Activated CD4-positive, alpha-beta T cell treated with anti-CD3 and anti-CD28 coated beads, Interleukin-2, amount 50 U/mL, for 48 hours (primary cell): ENCODE measurements at places on chromosomes 5 and 9.

- DNase-seq = no peak
Observed at GRCh38 chr9:129145841-129146292, 32.2 kb downstream of the IER5L start.

DNA sequence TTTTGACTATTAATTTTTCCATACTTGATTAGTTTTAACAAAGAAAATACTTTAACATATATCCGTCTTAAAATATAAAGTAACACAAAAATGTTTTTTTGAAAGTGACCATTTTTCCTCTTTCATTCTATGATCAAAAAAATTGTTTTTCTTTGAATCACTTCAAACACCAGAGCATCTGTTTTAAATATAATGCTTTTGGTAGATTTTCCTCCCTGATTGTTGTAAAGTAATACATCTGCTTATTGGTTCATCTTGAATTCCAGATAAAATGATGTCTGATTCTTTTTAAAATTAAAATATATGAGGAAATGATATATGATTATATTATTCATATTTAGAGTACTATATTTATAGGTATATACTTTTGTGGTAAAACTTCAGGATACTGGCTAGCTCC lies 76.2 kb upstream of the LPAR1 start:
- DNase-seq = no peak

DNA sequence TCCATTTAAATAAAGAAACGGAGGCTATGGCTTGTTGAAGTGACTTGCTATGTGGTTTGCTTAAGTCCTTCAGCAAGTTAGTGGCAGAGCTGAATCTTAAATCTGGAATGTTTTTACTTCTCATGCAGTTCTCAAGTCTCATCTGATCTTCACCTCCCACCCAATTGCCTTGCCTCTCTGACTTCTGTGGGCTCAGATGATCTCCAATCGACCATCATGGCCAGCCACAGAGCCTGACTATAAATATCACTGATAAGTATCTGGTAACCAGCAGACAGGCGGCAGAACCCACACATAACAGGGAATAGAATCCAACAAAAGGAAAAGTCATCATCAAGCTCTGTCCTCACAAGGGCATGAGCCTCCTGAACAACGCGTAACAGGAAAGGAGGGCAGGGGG lies 149.9 kb downstream of the FAM114A2 start:
- no peak for DNase-seq

GRCh38 chr5:143101121-143101520 lies 302.4 kb downstream of the NR3C1 start:
- no peak for DNase-seq

DNA sequence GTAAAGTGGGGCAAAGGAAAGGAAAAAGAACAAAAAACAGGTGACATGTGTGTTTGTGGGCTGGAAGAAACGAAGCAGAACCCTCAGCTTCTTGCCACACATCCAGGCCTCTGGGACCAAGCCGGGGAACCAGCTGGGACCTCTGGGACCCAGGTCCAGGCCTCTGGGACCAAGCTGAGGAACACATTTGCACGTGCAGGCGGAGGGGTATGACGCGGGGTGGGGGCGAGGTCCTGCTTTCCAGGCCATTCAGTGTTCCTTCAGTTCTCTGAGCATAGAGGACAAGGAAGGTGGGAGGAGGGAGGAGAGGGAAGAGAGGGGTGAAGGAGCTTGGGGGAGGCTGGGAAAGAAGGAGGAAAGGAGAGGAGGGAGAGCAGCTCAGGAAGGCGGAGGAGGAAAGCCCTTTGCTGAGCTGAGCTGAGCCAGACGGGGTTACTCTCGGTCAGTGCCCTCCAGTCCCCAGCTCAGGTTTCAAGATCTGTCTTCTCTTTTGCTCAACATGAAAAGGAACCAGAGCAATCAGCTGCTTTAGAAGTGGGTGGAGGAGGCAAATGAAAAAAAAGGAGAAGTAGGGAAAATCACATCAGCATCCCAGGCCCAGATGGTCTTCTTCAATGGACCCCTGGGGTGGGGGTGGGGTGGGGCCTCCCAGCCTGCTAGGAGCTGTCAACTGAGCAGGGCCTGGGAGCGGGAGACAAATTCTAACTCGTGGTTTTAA lies 59.1 kb downstream of the ABCA1 start:
- no peak for DNase-seq

DNA sequence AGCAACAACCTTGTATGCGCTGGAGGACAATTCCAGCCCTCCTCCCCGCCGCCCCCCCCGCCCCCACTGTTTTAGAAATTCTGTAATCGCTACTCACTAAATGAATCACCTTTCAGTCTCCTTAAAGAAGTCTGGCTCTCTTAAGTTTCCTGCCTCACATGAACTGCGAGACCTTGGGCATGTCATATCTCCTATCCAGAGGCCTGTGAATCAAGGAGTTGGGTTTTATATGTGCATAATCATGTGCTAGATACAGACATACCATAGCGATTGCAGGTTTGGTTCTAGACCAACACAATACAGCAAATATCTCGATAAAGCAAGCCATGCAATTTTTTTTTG lies 337 bp upstream of the DMAC1 start:
- DNase-seq = no peak

GRCh38 chr5:72281764-72282499 lies 38.1 kb downstream of the MRPS27 start:
- no peak for DNase-seq

DNA sequence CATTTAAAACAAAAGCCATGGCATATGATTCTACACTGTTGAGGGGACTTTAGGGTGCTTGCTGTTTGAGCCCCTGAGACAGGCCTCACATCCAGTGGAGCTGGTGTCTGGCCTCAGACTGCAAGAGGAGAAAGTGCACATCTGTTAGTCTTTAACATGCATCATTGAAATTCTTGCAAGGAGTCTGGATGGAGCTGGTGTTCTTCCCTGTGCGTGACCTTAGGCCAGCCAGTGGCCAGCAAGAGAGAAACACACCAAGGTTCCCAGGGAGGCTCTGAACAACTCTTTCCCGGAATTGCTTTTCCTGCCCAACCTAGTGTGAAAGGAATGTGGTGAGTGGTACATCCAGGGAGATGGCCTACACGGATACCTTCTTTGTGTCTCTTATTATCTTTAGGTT lies 282.8 kb upstream of the TNC start:
- no peak for DNase-seq

- no peak for DNase-seq
Observed at GRCh38 chr9:7273575-7273974, 515.8 kb downstream of the KDM4C start.
